ENCODE measurements at places on chromosomes 11 and 22.

DNA sequence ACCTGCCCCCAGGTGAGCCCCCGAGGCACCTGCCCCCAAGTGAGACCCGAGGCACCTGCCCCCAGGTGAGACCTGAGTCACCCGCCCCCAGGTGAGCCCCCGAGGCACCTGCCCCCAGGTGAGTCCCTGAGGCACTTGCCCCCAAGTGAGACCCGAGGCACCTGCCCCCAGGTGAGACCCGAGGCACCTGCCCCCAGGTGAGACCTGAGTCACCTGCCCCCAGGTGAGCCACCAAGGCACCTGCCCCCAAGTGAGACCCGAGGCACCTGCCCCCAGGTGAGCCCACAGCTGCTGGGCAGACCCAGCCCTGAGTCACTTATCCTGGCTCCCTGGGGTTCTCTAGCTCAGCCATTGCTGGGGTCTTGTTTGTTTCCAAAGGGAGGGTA lies 36.2 kb downstream of the MUC5B start:
- DNase-seq = no peak

DNA sequence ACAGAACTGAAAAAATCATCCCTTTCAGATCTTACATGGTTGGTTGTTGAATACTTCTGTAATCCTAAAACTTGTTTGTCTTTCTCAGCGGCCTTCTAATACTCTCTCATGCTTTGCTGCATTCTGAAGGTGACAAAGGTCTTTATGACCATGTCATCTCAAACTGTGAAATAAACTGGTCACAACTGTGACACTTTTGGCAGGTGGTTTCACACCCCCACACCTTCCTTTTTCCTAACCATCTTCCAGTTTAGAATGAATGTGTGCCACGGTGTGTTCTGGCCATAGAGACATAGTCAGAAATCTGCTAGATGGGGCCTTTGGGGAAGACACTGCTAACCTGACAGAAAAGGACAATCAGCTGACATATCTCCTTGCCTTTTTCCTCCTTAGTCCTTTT lies 14.7 kb upstream of the RFPL3 start:
- DNase-seq = no peak

- peak; percentile 96 for DNase-seq
Observed at GRCh38 chr11:44568658-44569473, 3.4 kb downstream of the CD82 start.

- no peak for DNase-seq
Observed at GRCh38 chr11:47564933-47565339, 463 bp upstream of the PTPMT1 start.

DNA sequence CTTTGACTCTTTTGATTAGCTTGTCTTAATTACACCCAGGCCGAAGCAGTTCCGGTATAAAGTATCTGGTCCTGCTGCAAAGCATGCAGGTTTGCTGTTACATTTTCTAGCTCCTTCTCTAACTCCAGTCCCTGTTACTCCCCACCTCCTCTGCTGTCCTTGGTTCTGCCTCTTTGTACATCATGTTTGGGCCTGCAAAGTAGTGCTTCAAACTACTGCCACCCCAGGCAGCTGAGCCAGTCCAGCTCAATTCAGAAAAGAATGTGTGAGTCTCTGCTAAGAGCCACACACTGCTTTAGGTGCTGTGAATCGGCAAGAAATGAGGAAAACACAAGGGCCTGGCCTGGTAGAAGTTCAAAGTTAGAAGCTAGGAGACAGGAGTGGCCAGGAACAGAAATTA lies 136.0 kb downstream of the SERGEF start:
- no peak for DNase-seq

DNA sequence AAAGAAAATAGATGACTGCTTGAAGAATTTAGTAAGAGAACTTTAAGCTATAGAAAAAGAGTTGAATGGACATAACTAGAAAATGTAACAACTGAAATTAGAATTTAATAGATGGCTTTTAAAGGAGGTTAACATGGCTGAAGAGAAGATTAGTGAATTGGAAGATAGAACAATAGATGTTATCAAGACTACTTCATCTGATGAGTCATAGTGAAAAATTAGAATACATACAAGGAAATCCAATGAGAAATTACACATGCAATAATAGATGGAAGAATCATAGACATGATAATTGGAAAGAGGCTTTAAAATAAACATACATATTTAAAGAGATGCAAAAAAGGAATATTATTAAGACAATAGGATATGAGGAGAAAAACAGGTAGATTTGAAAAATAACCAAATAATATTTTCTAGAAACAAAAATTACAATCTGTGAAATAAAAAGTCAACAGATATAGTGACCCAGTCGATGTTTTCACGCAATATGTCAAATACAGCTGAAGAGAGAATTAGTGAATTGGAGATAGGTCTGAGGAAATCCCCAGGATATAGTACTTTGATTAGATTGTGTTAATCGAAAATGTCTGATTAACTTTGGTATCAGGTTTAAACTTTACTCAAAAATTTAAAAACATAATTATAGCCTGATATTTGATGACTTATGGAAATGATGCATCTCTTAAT lies 28.2 kb downstream of the CAT start:
- DNase-seq = no peak

Data from KBM-7 (cell line).